Pons (tissue), 1 donor: ENCODE measurements at places on chromosomes 16 and 17.
A peak's percentile ranks its signal among the peaks of the same experiment; 100 is the strongest.

DNA sequence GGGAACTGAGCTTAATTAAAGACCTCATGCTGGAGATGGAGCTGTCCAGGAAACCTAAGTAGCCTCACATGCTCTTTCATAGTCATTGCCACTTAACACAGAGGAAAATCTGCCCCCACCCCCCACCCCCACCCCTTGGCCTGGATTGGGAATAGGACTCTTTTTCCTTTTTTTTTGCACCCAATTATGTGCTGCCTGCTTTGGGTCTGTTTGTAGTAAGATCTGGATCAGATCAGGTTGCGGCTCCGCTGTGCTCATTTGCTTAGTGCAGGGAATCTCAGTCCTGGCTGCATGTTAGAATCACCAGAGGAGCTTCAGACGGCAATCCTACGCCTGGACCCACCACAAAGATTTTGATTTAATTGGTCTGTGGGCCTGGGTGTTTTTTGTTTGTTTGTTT, 219.0 kb downstream of the UTP18 start:
- DNase-seq = no peak

- no peak for DNase-seq
Observed at GRCh38 chr17:39165841-39166349, at the start of gene ARL5C. Gene ARL5C (minus strand): TSS chr17:39166161. CDS start chr17:39165760, 401 bp downstream.

DNA sequence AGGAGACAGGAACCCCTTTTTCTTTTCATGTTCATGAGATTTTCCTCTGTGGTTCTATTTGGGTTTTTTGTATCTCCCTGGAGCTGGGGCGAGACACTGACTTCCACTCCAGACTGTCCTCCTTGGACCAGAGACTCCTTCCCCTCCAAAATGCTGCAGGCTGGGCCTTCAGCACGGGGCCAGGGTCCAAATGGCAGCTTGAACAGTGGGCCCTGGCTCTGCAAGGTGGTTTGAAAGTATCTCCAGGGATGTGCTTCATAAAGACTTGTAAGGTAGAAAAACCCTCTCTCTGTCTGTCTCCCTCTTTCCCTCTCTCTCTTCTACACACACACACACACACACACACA, 236.1 kb downstream of the ZNF423 start:
- DNase-seq = no peak

GRCh38 chr17:80220736-80221215, 549 bp downstream of the SLC26A11 start:
- DNase-seq = no peak

GRCh38 chr17:78502611-78503148, 74.5 kb downstream of the DNAH17 start:
- DNase-seq = no peak

DNA sequence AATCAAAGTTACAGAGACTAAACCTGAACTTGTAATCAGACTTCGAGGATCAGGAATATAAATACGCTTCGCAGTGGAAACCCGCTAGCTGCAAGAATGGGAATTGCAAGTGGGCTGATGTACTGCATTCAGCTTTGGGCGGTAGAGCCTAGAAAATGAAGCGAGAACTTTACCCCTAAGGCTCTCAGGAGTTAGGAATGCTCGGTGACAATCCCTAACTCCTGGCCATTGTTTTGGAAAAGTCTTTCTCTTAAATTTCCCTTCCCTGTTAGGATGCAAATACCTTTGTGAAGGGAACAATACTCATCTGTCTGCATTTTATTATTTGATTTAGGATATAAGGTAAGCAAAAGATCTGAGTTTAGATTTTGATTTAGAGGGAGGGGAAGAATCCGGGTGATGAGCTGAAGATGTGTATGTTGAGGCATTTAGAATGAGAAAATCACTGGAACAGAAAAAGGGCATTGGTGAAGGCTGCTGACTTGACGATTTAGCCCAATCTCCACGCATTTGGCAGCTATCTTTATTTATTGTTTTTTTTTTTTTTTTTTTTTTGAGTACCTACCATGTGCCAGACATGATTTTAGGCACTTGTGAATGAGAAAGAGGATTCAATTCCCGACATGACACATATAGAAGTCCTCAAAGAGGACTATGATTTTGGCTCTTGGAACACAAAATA, 2.2 kb upstream of the TOX3 start:
- peak; percentile 51 for DNase-seq

DNA sequence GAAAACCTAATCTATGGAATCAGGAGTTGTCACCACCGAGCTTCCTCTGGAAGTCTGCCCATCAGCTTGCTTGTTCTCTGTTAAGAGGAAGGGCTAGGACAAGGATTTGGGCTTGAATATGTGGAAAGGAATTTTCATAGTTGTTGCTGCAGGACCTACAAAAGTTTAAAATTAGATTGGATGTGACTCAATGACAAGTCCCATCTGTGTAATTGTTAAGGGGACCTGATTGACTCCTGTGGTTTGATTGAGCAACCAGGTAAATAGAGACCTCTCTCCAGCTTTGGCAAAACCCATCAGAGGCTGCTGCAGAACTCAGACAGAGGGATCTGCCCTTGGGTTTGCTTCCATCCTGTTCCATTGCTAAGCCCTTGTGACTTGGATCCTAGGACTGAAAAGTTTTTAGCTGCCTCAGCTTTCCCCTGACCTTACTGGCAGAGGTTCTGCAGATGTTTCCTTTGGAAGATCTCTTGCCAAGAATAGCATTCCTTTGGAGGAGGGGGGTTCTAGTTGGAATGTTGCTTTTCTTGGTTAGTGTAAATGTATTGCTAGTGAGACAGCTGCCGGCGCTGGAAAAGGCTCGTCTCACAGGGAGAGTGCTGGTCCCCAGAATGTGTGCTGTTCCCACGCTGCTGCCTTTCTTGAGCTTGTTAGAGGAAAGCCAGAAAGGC, 50.0 kb downstream of the SF3B3 start:
- peak; percentile 14 for DNase-seq

GRCh38 chr16:55232822-55233221, 91.2 kb upstream of the IRX6 start:
- DNase-seq = no peak

- peak; percentile 59 for DNase-seq
Observed at GRCh38 chr16:85781695-85782370, 17.5 kb downstream of the EMC8 start.

GRCh38 chr17:40100669-40101366, 429 bp upstream of the NR1D1 start:
- DNase-seq = peak; percentile 97

DNA sequence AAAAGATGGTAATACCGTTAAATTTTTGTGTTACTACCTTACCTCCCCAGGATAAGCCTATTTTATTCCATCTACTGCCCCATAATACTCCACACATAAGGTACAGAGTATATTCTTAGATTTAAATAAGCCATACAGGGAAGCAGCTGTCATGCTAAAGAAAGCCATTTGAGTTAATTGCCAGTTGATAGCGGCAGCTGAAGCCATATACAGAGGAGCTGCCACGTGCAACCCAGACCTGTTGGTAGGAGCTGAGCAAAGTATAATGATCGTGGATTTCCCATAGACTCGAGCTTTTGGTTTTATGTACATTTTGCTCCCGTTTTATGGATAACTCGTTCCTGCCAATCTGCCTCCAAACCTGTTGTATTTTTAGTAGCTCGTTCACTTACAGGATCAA, 12.0 kb downstream of the CPSF4L start:
- DNase-seq = no peak

DNA sequence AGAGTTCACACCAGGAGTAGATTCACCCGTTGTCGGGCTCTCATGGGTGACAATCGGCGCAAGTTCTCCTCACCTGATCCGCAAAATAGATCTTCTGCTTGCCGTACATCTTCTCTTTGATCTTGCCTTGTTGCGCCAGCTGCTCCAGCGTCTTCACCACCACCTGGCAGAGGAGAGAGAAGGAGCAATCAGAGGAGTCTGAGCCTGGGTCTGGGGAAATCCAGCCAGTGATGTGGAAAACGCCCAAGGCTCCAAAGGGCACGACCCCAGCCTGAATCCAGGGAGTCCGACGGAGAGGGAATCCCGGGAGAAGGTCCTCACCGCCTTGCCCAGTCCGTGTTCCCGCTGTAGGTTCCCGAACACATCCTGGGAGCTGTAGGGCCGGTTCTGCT, 393 bp downstream of the PSMC3IP start:
- DNase-seq = no peak

- DNase-seq = no peak
Observed at GRCh38 chr16:74720579-74720978, 19.9 kb upstream of the MLKL start.

DNA sequence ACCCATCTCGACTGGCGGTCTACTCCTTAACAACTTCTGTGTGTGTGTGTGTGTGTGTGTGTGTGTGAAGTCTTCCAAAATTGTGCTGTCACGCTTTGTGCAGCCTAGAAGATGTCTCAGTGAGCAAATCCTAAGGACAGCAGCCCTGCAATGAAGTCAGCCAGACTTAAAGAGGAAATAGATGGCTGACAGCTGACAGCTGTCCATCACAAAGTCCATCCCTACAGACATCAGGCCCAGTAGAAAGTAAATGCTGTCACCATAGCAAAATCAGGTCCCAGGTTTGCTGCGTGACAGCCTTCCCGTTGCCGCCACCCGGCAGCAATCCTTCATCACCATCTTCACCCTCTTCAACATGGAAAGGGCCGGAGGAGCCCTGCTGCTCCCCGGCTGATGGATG, 416.0 kb downstream of the SOX9 start:
- DNase-seq = no peak
